ENCODE measurements at places on chromosomes 5 and 9. TPM values are rescaled to one million over a fixed set of nuclear protein-coding genes. Genes with fewer than 3 reads are reported as not detected.

DNA sequence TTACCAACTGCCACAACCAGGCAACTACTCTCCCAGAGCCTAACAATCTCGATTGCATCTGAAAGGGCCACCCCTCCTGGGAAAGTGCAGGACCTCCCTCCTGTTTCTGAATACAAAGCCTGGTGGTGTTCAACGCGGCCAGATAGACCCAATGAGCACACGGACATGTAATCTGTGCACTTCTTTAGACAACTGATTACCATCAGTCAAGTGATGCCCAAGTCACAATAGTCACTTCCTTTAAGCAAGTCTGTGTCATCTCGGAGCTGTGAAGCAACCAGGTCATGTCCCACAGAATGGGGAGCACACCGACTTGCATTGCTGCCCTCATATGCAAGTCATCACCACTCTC is 739 bp downstream of the C9orf72 start:
- H3K36me3 ChIP-seq: no peaks in the 10 kb centered on the region
- peak overlapping the region; percentile 98 for H3K4me3 ChIP-seq
- H3K27ac ChIP-seq: peak overlapping the region; percentile 100
- peak; percentile 82 for DNase-seq
- no peaks in the 10 kb centered on the region for H3K27me3 ChIP-seq

DNA sequence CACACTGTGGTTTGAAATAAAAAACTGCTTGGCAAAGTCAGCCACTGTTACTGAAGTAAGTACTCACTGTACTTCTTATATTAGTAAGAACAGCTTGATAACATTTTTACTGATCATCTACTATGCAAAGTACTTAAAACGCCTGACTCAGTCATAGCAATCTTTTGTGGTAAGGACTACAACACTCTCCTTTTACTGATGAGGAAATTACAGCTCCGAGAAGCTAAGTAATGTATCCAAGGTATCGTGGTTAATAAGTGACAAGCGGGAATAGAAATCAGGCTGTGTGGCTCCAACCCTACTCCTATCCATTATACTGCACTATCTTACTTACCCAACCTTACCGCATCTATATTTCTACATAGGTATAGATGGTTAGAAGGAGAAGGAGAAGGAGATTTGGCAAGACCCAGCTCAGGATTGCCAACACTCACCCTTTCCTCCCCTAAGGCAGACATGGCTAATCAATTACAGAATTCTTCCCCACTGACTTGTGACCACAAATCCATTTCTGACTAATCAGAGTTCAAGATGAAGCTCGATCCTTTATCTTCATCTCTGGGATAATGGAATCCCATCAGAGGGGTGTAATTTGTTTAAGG is 281.4 kb downstream of the SPOCK1 start:
- no peak overlapping the region for H3K27ac ChIP-seq
- no peak for DNase-seq

- peaks cover 5% of the 10 kb centered on the region for H3K4me1 ChIP-seq
- DNase-seq: no peak
Measured at GRCh38 chr5:142364251-142365145, 39.7 kb upstream of the SPRY4 start.

ARSK gene
- total RNA-seq: 3.6 TPM

IRX2 gene
- total RNA-seq: not detected

DNA sequence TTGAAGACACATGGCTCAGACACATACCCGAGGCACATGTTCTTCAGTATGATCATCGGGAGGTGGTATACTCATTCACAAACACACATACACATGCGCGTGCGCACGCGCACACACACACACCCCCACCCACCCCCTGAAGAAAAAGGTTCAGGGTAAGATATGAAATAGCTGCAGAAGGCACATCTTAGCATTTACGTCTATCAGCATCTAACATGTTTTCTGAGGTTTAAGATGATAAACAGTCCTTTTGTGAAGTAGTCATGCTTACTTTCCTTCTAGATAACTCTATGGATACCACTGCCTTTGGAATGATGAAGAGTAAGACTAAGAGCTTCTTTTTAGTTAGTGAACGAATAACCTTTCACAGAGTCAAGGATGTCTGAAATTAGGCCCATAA is 105.1 kb upstream of the GNA14 start:
- no peaks in the 10 kb centered on the region for H3K27me3 ChIP-seq
- H3K4me1 ChIP-seq: peaks cover 4% of the 10 kb centered on the region
- no peak overlapping the region for H3K27ac ChIP-seq
- H3K36me3 ChIP-seq: no peaks in the 10 kb centered on the region

DNA sequence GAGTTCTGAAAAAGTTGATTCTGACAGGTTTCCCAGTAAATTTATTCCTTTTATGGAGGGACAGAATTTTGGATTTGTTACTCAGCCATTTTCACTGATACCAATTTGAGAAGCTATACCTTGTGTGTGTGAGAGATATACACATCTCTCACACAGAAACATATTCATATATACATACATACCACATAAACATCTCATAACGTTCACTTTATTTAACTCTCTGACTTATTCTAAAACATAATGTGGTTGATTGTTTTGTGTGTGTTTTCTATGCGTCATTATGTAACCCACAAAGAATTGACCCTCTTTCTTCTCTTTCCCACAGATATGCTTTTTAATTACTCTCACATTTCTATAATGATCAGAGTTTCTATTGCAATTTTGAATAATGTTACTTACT is 570.8 kb upstream of the TLE4 start:
- H3K4me3 ChIP-seq: no peak overlapping the region
- H3K27me3 ChIP-seq: no peaks in the 10 kb centered on the region
- no peaks in the 10 kb centered on the region for H3K36me3 ChIP-seq
- no peaks in the 10 kb centered on the region for H3K4me1 ChIP-seq

GRCh38 chr9:114850871-114851270 is 45.0 kb upstream of the TNFSF15 start:
- H3K27ac ChIP-seq: no peak overlapping the region
- no peaks in the 10 kb centered on the region for H3K27me3 ChIP-seq
- no peaks in the 10 kb centered on the region for H3K36me3 ChIP-seq
- no peak for DNase-seq
- no peak overlapping the region for H3K4me3 ChIP-seq

GRCh38 chr9:69326261-69326660 is 1.2 kb downstream of the ENTREP1 start:
- H3K36me3 ChIP-seq: no peaks in the 10 kb centered on the region
- no peak for DNase-seq
- no peak overlapping the region for H3K27ac ChIP-seq
- H3K4me3 ChIP-seq: peak overlapping the region; percentile 71
- H3K27me3 ChIP-seq: no peaks in the 10 kb centered on the region
- H3K4me1 ChIP-seq: peaks cover 8% of the 10 kb centered on the region

GRCh38 chr9:131031642-131032005 is 22.6 kb downstream of the LAMC3 start:
- H3K27me3 ChIP-seq: no peaks in the 10 kb centered on the region
- no peaks in the 10 kb centered on the region for H3K36me3 ChIP-seq
- H3K4me3 ChIP-seq: no peak overlapping the region
- H3K27ac ChIP-seq: no peak overlapping the region
- no peaks in the 10 kb centered on the region for H3K4me1 ChIP-seq

- H3K4me1 ChIP-seq: peaks cover 6% of the 10 kb centered on the region
- no peaks in the 10 kb centered on the region for H3K27me3 ChIP-seq
- H3K27ac ChIP-seq: no peak overlapping the region
- H3K4me3 ChIP-seq: no peak overlapping the region
- no peaks in the 10 kb centered on the region for H3K36me3 ChIP-seq
- DNase-seq: no peak
Measured at GRCh38 chr9:72788966-72789735, 163.7 kb downstream of the ALDH1A1 start.

DNA sequence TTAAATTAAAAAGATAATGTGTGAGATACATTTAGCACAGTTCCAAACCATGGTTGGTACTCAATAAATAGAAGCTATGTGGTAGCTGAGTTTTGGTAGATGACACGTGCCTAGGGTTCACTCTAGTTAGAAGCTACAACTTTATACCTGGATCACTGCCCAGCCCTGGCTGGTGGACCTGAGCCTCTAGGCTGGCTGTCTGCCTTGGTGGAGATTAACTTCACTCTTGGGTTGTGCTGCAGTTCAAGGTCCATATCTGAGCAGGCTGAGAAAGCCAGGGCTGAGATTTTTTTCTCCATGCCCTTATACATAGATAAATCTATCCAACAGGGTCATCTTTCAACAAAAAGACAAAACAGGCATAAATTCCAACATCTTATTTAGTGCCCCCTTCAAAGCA is 44.6 kb upstream of the SPDL1 start:
- no peaks in the 10 kb centered on the region for H3K4me1 ChIP-seq
- no peak for DNase-seq
- no peak overlapping the region for H3K27ac ChIP-seq
- H3K36me3 ChIP-seq: no peaks in the 10 kb centered on the region
- H3K27me3 ChIP-seq: no peaks in the 10 kb centered on the region

GRCh38 chr5:16690243-16690852 is 73.6 kb upstream of the RETREG1 start:
- H3K4me1 ChIP-seq: no peaks in the 10 kb centered on the region
- H3K27me3 ChIP-seq: no peaks in the 10 kb centered on the region
- DNase-seq: no peak
- no peak overlapping the region for H3K4me3 ChIP-seq

DNA sequence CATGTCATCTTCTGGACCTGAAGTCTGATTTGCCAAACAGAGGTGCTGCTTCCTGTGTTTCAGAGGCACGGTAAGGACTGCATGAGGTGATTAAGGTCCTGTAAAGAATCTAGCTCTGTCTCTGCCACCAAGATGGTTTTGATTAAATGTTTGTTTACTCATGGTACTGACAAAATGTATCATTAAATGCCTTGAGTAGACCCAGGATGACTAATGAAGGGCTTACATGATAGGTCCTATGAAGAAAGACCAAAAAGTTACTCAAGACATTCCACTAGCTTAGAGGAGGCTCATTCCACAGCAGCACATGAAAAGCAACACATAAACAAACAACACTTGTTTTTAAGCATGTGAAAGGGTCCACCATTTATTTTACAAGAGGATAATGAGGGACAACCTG is 100.9 kb downstream of the BOD1 start:
- H3K4me3 ChIP-seq: no peak overlapping the region
- DNase-seq: no peak
- no peaks in the 10 kb centered on the region for H3K36me3 ChIP-seq
- no peaks in the 10 kb centered on the region for H3K4me1 ChIP-seq

DNA sequence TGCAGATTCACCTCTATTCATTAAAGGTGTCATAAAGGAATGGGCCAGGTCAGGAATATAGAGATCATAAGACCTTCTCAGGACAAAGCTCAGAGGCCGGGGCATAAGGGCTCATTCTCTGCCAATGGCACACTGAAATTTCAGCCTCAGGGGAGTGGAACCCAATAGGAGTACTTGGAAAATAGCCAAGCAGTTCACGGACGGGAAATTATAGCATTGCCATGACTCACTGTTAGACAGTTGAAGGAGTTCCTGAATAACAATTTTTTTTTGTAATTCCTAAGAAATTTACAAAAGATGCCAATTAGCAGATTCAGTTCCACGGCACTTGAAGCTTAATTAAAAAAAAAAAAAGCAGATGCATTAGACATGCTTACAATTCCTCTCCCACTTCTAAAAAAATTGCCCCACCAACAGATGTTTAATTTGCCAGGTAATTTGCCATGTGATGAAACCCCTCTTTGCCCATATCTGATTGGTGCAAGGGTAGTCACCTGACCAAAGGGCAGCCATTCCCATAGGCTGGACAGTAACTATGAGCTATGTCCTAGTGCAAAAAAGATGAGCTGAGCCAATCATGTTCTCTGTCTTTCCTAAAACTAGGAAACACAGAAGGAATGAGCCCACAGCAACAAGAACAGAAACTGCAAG is 58.6 kb downstream of the PTCD2 start:
- H3K27ac ChIP-seq: peak overlapping the region; percentile 46
- no peaks in the 10 kb centered on the region for H3K27me3 ChIP-seq
- no peak overlapping the region for H3K4me3 ChIP-seq

DNA sequence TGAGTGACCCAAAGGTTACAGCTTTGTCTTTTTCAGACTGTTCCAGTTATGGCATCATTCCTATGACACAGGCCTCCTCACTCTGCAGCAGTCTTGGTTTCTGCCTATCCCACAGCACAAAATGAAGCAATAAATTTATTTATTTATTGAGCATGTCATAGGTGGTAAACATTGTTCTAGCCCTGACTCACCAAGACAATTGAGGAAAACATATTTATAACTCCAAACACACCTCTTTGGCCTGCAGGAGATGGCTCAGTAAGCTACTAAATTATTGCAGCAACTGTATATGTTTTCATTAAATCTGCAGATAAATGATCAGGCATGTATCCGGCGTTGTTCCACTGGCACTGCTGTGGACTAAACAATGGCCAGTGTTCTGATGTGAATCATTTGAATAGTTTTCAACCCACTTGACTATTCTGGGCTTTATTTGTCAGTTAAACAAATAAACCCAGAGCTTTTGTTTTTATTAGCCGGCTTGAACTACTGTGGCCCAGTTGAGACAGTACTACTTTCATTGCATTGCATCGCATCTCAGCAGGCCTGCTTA is 83.2 kb downstream of the FOXD1 start:
- no peak overlapping the region for H3K4me3 ChIP-seq
- H3K36me3 ChIP-seq: no peaks in the 10 kb centered on the region
- DNase-seq: no peak
- no peaks in the 10 kb centered on the region for H3K27me3 ChIP-seq
- no peak overlapping the region for H3K27ac ChIP-seq

DEPDC1B gene
- 2.4 TPM for total RNA-seq

TSSK1B gene
- not detected for total RNA-seq

OTULINL gene
- total RNA-seq: 0.21 TPM

GRCh38 chr5:1226839-1227581 is 1.8 kb downstream of the SLC6A18 start:
- no peaks in the 10 kb centered on the region for H3K36me3 ChIP-seq
- no peak overlapping the region for H3K4me3 ChIP-seq
- no peaks in the 10 kb centered on the region for H3K4me1 ChIP-seq
- no peak for DNase-seq

GRCh38 chr9:34568774-34569173 is 20.8 kb downstream of the CNTFR start:
- no peak overlapping the region for H3K4me3 ChIP-seq
- H3K27me3 ChIP-seq: no peaks in the 10 kb centered on the region
- no peak for DNase-seq
- no peaks in the 10 kb centered on the region for H3K36me3 ChIP-seq

DNA sequence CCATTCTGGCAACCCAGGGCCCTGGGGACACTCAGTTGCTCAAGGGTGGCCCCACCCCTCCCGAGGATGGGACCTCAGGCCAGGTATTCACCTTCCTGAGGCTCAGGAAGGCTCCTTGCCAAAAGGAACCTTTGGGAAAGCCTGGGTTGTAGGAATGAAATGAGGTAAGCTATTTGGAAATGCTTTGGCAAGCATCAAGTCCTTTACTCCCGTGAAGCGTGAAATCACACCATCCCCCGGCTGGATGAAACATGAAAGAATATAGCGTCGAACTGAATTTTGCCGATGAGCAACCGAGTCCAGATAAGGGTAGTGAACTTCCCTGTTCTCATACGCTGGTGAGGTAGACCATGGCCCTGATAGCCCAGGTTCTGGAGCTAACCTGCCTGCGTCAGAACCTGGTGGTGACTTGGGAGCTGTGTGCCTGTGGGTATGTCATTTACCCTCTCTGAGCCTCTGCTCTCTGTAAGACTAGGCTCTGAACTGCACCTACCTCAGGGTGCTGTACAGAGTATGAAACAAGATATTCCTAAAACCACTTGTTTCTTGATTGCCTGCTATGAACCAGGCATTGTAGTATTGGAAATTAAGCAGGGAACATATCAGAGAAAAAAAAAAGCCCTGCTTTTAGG is 105.3 kb upstream of the BOD1 start:
- DNase-seq: no peak
- H3K36me3 ChIP-seq: no peaks in the 10 kb centered on the region
- H3K27me3 ChIP-seq: no peaks in the 10 kb centered on the region
- no peak overlapping the region for H3K27ac ChIP-seq

GRCh38 chr5:179621551-179622214 is 1.8 kb downstream of the HNRNPH1 start:
- H3K27me3 ChIP-seq: no peaks in the 10 kb centered on the region
- H3K4me1 ChIP-seq: no peaks in the 10 kb centered on the region
- peak overlapping the region; percentile 4 for H3K27ac ChIP-seq
- no peak for DNase-seq
- H3K4me3 ChIP-seq: peak overlapping the region; percentile 100
